ENCODE measurements at places on chromosomes 5 and 9.

DNA sequence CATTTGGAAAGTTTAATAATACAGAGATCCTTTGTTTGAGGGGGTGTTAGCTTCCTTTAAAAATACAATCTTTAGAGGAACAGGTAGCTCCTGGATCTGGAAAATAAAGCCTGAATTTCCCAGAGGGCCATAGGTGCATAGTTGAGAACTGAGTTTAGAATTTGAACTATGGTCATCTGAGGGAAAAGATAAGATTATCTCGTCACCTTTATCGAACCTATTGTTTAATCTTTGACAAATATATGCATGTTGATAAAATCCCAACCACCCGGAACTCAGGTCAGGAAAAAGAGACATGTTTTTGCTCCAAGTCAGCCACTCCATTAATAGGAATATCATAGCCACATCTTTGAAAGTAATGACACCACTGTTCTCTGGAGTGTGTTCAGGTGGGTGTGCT is 91.7 kb upstream of the FAM169A start:
- DNase-seq, result no peak

- no peak for DNase-seq
Measured at GRCh38 chr9:124205686-124206352, 51.9 kb upstream of the NEK6 start.

DNA sequence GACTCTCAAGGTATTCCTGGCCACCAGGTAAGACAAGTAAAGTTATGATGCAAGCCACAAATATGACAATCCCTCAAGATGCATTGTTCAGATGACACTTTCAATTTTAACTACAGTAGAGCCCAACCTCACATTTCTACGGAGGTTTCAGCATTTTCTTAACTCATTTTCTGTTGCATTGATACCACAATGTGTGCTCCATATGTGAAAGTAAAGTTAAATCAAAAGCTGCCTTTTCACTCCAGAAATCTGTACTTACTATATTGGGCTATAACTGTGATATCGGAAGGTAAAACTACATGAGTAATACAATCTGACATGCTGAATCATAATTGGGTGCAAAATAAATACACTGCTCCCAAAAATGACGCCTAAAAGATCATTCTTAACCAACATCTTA is 333.6 kb upstream of the MEF2C start:
- no peak for DNase-seq

DNA sequence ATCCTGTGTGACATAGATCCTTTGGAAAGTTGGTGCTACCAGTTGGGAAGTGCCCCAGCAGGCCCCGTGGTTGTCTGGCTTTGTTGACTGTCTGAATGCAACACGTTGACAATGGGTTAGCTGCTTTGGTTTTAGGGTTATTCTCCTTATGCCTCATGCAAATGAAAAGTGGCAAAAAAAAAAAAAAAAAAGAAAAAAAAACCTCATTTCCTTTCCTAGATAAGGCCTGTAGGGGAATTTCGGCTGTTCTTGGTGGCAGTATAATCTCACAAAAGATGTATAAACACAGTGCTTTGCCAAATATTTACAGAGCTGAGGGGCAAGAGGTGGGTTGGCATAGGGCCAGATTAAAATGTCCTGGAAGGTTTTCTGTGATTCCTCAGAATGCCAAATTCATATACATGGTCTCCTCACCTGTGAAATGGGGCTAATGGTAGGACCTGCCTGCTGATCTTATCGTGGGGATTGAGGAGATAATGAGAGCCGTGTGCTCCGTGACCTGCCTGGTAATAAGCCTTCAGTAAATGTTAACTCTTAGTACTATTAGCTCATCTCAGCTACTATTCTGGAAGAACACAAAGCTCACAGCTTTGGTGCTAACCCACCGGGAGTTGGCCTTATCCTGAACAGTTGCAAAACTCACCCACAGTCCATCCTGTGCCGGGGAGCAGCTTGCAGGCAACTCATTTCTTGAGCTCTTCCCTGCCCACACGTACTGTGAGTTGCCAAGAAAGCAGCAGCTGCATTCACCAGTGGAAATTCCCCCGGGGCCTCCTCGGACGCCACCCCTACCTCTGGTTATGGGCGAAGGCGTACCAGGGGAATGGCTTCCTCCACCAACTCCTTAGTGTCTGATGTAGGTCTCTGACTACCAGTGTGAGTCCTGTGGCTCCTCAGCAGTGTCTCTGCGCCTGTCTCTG is 220.3 kb downstream of the NR3C1 start:
- no peak for DNase-seq

DNA sequence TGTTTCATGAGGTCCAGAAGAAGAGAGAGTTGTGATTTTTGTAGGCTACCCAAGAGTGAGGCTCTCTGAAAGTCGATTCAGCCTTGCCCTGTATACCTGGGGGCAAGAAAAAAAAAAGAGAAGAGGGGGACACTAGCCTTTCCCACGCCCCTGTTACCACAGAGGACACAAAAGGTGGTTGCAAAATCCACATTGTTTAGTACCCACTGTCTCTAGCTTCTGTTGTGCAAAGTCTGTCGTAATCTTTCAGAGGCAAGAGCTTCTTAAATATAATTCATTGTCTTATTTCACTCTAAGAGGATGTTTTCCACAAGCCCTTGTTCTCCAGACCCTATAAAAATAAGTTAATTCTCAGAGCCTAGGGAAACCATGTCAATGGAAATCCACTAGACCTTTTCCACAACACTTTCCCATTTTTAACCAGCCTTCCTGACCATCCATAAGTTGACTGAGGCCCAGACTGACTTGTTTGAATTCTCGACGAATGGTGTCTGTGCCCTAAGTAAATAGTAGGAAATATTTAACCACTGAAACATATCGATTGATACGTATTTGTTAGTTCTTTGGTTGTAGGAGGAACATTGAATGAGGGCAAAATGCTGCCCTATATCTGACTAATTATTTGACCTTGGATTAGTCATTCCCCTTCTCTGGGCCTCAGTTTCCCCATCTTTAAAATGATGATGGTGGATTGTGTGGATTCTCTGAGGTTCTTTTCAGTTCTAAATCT is 182.7 kb downstream of the PAPPA start:
- peak; percentile 79 for DNase-seq

DNA sequence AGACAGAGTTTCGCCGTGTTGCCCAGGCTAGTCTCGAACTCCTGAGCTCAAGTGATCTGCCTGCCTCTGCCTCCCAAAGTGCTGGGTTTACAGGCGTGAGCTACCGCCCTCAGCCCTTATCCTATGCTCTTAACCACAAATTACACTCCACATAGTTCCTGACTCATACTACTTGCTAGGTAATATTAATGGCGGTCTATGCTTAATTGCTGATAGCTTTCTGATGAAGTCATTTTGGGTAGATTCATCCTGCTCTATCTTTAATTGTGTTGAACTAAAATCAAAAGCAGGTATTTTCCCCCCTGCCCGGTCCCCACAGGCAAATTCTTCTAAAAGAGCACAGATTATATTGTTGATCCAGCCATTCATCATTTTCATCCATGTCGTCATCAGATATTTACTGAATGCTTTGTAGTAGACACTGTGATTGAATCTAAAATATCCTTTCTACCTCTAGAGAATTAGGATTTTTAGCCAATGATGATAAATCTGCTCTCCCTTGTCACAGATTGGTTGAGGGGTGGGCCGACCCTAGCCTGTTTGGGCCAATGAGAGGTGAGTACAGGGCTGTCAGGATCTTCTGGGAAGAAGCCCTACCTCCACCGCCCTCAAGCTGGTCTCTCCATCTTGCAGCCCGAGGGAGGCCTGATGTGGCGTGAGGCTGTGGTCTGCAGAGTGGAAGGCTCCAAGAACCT is 144.8 kb downstream of the NR3C1 start:
- no peak for DNase-seq

DNA sequence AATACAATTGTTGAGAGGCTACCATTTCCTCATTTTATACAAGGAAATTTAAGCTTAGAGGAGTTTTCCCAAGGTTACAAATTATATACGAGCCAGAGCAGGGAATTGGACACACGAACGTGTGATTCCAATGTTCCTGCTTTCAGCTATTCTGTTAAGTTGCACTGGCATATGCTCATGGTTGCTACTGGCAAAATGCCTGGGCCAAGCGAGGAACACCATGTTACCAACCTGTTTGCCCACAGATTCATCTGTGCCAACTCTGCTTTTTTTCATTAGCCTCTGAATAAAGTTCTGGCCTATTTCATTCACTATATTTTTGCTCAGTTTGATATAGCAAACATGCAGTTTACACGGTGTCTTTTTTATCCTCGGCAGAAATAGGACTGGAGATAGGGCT is 5.1 kb upstream of the C5orf46 start:
- DNase-seq, result peak; percentile 84

DNA sequence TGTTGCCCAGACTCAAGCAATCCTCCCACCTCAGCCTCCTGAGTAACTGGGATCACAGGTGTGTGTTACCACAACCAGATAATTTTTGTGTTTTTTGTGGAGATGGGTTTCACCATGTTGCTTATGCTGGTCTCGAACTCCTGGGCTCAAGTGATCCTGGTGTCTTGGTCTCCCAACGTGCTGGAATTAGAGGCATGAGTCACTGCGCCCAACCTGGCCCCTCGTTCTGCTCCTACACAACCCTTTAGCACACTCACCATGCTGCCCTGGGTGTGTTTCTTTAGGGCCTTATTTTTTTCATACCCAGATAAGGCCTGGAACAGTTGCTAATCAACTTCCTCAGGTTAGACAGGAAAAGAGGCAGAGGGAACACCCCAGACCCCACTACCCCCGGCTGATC is 2.6 kb downstream of the PDZD2 start:
- DNase-seq, result no peak

DNA sequence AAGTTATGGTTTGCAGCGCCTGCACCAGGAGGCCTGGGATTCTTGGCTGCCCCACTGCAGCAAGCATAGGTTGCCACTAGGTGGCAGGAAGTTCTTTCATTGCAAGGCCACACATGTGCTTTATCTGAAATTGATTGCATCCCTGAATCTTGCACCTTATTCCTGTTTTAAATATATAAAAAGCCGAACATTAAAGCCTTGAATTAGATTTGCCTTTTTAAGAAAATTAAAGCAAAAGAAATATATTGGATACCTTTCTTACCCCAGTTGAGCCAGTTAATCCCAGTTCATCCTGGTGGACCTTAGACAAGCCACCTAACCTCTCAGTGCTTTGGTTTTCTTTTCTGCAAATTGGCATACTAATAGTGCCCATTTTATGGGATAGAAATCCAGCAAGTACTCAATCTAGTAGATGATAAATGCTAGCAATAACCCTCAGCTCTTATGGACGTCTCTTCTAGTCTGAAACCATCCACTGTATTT is 6.3 kb upstream of the TRMT10B start:
- DNase-seq, result peak; percentile 70

DNA sequence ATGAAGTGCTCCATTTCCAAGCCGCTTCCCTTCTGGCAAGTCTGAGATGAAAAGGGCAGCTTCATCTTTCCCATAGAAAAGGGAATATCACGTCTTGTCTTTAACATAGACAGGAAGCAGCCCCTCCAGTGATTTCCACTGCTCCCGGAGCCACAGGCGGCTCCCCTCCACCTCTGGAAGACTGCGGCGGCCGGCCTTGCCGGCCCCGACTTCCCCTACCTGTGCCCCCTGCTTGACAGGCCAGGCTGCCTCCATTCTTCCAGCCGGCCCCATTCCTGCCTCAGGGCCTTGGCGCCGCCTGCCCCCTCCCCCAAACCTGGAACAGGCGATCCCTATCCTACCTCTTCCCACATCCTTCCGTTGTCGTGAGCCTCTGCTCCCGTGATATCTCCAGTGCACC is 141.8 kb downstream of the ZNF354C start:
- no peak for DNase-seq

Measured in MCF 10A (cell line).